ENCODE measurements at places on chromosomes 16 and 17.
A peak's percentile ranks its signal among the peaks of the same experiment; 100 is the strongest.

DNA sequence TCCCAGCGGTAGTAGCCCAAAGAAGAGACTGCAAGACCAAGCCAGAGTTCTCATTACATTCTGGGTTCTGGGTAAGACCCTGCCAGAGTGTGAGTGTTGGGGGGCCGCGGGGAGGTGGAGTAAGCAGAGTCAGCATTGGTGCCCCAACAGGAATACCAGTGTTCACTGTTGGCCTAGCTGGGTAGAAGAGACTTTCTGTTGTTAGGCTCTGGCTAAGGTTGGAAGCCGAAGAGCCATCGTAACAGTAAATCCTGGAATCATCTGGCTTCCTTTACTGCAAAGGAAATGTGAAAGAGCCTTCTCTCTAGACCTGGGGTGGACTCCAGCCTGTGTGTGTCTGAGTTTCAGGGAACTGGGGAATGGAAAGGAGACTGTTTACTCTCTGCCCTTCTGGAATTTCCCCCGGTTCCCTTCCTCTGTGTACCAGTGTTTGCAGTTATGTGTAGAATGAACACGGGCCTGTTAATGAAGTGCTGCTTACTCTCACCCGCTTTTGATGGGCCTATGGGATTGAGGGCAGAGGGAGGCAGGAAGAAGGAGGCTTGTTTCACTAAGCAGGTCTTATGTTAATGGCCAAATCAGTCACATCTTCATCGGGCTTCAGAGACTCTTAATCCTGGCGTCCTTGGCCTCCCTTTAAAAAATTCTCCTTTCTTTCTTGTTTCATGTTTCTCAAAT is 68.5 kb downstream of the WWP2 start:
- no peak for DNase-seq

GRCh38 chr17:38561416-38562214 is 44.1 kb downstream of the SRCIN1 start:
- DNase-seq, result no peak

GRCh38 chr16:50652836-50653425 is 28.2 kb downstream of the SNX20 start:
- no peak for DNase-seq

DNA sequence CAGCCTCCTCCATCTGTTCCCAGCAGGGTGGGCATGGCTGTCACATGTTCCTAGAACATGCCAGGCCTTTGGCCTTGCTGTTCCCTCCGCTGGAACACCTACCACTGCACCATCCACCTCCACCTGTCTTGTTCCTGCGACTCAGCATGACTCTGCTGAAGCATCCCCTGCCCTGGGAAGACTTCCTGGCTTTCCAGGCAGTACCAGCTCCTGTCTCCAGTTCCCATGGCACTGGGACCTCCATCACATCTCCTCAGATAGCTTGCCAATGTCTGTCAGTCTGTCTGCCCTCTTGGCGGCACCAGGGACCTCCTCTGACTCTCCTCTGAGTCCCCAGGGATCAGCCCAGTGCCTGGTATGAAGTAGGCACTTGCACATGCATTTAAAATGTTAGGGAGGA is 15.7 kb downstream of the PDP2 start:
- no peak for DNase-seq

DNA sequence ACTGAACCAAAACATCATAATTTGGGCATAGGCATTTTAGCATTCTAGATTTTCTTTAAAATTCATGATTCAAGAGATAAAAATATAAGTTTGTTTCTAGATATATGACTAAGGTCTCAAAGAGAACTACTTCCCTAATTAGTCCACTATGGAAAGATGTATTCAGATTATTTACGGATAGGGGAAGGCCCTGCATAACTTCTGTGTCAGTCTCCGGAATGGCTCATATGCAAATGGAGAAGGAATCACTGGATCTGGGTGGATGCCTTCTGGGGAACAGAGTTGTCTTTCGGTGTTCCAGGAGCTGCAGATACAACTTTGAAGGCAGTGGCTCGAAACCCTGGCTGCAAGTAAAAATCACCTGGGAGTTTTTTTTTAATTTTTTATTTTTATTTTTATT is 17.1 kb upstream of the WFIKKN2 start:
- no peak for DNase-seq

GRCh38 chr17:79923974-79924638 is 84.9 kb upstream of the CBX4 start:
- DNase-seq, result no peak

DNA sequence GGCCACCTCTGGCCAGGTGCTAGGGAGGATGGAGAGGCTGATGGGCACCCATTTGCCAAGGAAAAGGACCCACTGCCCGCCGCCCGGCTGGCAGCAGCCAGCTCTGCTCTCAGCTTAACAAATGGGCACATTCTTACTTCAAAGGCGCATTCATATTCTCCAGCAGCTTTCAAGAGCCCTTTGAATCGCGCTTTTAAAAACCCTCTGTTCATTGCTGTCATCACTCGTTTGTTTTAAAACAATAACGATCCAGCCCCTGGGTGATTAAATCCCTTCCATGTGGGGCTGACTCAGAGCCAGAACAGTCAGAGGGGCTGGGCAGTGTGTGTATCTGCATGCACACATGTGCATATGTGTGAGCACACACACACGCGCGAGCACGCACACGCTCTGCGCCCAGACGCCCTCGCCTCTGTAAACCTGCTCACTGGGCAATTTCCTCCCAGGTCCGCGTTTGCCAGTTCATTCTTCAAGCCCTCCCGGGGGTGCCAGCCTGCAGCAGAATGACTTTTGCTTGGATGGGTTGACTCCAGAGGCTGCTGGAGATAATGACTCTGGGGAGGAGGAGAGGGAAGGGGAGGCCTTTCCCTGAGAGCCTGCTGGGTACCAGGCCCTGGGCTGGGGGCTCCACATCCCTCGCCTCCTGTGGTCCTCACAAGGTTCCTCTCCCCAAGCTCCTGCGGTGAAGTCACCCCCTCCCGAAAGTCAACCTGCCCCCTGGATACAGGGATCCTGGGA is 133.1 kb downstream of the SDK2 start:
- DNase-seq, result no peak

DNA sequence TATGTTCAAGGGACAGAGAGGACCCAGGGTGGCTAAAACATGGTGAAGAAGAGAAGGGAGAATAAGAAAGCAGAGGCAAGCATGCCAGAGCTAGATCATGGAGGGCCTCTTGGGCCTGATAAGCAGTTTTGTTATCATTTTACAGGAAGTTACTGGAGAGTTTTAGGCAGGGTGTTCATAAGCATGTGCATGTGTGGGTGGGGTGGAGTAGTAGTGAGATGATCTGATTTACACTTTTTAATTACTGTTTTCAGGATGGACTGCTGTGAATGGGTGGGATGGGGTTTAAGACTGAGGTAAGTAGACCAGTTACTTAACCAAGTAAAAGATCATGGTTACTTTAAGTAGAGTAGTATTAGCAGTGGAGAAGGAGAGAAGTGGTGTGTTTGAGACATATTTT is 173.6 kb downstream of the PHKB start:
- DNase-seq, result no peak

DNA sequence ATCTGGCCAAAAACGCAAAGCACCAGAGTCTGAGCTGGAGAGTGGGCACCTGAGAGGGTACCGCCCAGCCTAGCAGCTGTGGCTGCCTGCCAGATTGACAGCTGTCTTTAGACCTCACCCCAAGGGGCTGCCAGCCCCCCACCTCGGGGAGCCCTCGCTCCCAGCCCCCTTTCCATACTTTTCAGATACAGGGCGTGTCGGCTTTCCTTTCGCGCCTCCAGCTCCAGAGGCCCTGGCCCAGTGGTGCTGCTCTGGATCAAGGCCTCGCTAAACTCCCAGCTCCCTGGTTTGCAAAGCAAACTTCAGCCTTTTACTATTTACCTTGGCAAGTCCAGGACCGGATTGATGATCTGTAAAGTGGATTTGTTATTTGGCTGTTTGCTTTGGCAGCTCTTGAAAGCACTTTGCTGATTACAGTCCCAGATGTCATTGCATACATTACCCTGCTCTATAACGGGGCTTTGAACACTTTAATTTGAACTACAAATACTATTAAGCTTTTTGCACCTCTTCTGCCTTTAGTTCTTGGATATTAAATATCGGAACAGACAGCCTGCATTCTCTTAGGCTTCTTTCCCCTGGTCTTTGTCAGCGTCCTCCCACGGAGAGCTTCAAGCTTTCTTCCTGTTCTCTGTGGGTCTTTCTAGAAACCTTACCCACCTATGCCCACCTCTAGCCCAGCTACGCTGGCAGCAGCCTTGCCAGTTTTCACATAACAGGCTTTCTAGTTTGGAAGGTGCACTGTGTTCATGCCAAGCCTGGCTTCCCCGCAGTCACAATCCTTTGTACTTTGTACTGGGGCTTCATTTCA is 63.6 kb upstream of the TBX2 start:
- DNase-seq, result no peak

DNA sequence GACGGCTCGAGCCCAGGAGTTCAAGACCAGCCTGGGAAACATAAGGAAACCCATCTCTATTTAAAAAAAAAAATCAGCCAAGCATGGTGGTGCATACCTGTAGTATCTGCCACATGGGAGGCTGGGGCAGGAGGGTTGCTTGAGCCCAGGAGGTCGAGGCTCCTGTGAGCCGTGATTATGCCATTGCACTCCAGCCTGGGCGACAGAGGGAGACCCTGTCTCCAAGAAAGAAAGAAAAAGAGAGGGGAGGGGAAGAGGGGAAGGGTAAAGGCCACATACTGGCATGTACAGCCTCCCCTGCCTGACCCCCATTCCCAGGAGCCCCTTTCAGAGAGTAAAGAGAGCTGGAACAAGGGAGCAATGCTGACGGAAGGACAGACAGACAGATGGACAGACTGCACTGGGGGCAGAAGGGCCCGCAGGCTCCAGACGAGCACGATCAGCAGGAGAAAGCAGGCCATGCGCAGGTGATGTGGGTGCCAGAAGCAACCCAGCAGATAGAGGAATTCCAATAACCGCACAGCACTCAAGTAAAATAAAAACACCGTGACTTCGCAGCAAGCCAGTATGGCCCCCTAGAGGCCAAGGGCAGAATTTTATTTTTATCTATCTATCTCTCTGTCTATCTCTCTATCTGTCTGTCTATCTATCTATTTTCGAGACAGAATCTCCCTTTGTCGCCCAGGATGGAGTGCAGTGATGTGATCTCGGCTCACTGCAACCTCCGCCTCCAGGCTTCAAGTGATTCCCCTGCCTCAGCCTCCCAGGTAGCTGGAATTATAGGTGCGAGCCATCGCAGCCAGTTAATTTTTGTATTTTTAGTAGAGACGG is 27.1 kb upstream of the SNN start:
- peak; percentile 61 for DNase-seq

- DNase-seq, result no peak
Measured at GRCh38 chr16:24015923-24016322, 180.1 kb downstream of the PRKCB start.

DNA sequence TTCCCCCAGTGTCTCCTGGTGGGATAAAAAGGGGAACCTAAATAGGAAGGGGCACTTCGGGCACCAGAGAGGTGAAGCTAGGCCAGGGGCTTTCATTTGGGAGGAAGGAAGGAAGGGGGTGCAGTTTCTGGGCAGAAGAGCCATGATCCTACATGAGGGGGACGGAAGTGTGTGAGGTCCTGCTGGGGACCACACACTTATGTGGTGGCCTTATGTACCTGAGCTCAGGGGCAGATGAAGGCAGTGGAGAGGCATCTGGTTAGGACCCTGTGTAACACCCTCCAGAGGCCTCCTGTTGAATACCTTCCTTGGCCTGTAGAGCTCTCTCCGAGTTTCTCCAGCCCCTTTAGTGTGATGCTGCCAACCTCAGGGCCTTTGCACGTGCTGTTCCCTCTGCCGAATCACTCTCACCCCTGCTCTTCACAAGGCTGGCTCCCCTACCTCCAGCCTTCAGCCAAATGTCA is 21.2 kb downstream of the IGFBP4 start:
- no peak for DNase-seq

DNA sequence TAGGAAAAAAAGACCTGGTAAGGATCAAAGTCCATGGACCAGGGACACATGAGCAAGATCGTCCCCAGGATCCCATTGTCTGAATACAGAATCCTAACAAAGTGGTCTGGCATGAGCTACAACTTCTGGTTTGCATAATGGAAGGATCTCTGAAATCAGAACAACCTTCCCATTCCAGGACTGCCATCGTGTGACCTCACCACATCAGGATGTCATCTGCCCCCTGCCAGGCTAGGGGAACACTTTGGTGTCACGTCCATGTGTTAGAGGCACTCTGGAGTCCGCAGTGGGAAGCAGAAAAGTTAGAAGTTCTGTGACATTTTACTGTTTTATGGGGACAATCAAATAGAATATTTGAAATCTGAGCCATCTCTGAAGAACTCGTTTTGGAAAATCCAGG is 160.7 kb downstream of the RGS9 start:
- no peak for DNase-seq

All from AG04450 (cell line).